Vein endothelial cell (primary cell): ENCODE measurements at places on chromosomes 1 and 21. TPM values are rescaled to one million over a fixed set of nuclear protein-coding genes. Genes with fewer than 3 reads are reported as not detected.

TTLL7 gene
- 0.98 and 2.8 TPM in 2 replicates for total RNA-seq

MSH4 gene
- total RNA-seq = 0.10 and 0.33 TPM in 2 replicates

PIGR gene
- not detected in 2 replicates for total RNA-seq

SLAMF1 gene
- not detected in 2 replicates for total RNA-seq

SPATA17 gene
- not detected in 2 replicates for total RNA-seq

ZYG11B gene
- total RNA-seq = 42.1 and 51.8 TPM in 2 replicates

AIRE gene
- under 0.01 TPM in 2 replicates for total RNA-seq

KCNA10 gene
- not detected in 2 replicates for total RNA-seq

LCE6A gene
- not detected in 2 replicates for total RNA-seq

EFNA1 gene
- total RNA-seq = 84.4 and 125 TPM in 2 replicates

EVA1C gene
- 26.7 and 39.5 TPM in 2 replicates for total RNA-seq

RBP7 gene
- total RNA-seq = not detected in 2 replicates

IFI44L gene
- 1.3 and 1.5 TPM in 2 replicates for total RNA-seq

ADAM30 gene
- not detected in 2 replicates for total RNA-seq

PKNOX1 gene
- total RNA-seq = 11.1 and 14.5 TPM in 2 replicates

SLC35F3 gene
- total RNA-seq = not detected in 2 replicates

SOAT1 gene
- 9.1 and 24.7 TPM in 2 replicates for total RNA-seq

IVL gene
- total RNA-seq = not detected in 2 replicates

ILDR2 gene
- total RNA-seq = not detected in 2 replicates

LMX1A gene
- not detected in 2 replicates for total RNA-seq

TBCE gene
- total RNA-seq = 18.9 and 21.6 TPM in 2 replicates

OBSCN gene
- total RNA-seq = 2.9 and 3.6 TPM in 2 replicates

AMY2B gene
- 0.98 and 2.6 TPM in 2 replicates for total RNA-seq

PPM1J gene
- 0.98 and 1.1 TPM in 2 replicates for total RNA-seq

HEYL gene
- 0.38 TPM in 1 of 2 replicates, not detected in the other for total RNA-seq

NFASC gene
- total RNA-seq = under 0.01 TPM in 1 of 2 replicates, not detected in the other

SLC44A5 gene
- total RNA-seq = 6.7 and 19.9 TPM in 2 replicates

SYDE2 gene
- total RNA-seq = 5.9 and 7.6 TPM in 2 replicates

KCNA2 gene
- under 0.01 TPM in 1 of 2 replicates, not detected in the other for total RNA-seq

ATAD3C gene
- total RNA-seq = not detected in 2 replicates

L1TD1 gene
- total RNA-seq = not detected in 2 replicates

FTCD gene
- total RNA-seq = not detected in 2 replicates

SLC1A7 gene
- total RNA-seq = not detected in 2 replicates

MARCKSL1 gene
- 173 and 204 TPM in 2 replicates for total RNA-seq

TSPAN2 gene
- 1.5 and 4.2 TPM in 2 replicates for total RNA-seq

TAS1R3 gene
- 0.38 and 0.65 TPM in 2 replicates for total RNA-seq

FMO3 gene
- total RNA-seq = not detected in 2 replicates

LIX1L gene
- total RNA-seq = 51.5 and 52.3 TPM in 2 replicates

PGLYRP4 gene
- not detected in 2 replicates for total RNA-seq

WDR47 gene
- total RNA-seq = 23.8 and 32.9 TPM in 2 replicates

SORT1 gene
- 7.6 and 9.1 TPM in 2 replicates for total RNA-seq

DLGAP3 gene
- total RNA-seq = under 0.01 TPM in 1 of 2 replicates, not detected in the other

CFAP45 gene
- 0.65 and 1.5 TPM in 2 replicates for total RNA-seq

AADACL3 gene
- total RNA-seq = not detected in 2 replicates

UAP1 gene
- total RNA-seq = 112 and 130 TPM in 2 replicates

HTR1D gene
- under 0.01 and 0.19 TPM in 2 replicates for total RNA-seq

LCE1E gene
- not detected in 2 replicates for total RNA-seq

COL16A1 gene
- 0.65 and 0.86 TPM in 2 replicates for total RNA-seq

RNU1-3 gene
- total RNA-seq = under 0.01 TPM in 2 replicates

OR2G2 gene
- not detected in 2 replicates for total RNA-seq

RNU1-2 gene
- under 0.01 TPM in 2 replicates for total RNA-seq

SLAMF7 gene
- not detected in 2 replicates for total RNA-seq

MIER1 gene
- total RNA-seq = 33.0 and 39.5 TPM in 2 replicates
